AG10803 (cell line): ENCODE measurements at places on chromosomes 6 and 20.

- no peak for DNase-seq
Observed at GRCh38 chr20:61742097-61742825, 323.4 kb downstream of the TAF4 start.

DNA sequence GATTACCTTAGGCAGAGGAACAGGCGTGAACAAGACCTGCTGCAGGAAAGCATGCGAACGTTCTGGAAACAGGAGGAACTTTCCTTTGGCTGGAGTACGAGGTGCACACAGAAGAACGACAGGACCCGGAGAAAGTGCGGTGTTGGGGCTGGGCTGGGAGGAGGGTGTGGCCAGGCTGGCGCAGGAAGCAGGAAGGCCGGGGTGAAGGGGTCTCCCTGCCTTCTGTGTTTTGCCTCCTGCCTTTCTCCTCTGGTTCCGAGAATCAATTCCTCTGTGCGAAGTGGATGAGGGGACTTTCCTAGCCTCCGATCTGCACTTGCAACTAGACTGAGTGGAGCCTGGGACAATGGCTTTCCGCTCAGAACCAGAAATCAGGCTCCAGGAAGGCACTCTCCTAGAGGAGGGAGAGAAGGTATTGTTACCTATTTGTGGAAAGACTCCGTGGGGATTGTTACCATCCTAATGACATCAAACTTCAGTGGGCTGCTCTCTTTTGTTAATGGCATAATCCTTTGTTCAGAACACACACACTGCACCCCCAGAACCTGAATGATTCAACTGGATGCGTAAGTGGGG lies 22.9 kb upstream of the PLEKHG1 start:
- no peak for DNase-seq

GRCh38 chr6:7323074-7323473 lies 10.1 kb upstream of the SSR1 start:
- no peak for DNase-seq

DNA sequence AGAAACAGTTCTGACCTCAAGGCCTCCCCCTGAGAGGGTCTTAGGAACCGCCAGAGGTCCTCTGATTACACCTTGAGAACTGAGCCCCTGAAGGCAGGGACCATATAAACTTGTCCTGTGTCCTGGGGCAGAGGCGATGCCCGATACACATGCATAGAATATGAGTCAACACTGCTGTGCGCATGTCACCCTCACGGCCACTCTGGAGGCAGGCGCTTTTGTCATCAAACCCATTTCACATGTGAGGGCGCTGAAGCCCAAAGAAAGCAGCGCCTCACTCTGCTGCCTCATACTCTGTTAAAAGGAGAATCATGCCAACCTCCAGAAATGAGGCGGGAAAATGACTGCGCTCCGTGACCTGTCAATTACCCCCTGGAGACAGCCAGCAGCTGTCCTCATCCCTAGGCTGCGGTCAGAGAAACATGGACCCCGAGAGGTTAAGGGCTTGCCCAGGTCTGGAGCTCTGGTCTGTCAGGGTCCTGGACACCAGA lies 158.3 kb downstream of the GRM4 start:
- no peak for DNase-seq

- DNase-seq: no peak
Observed at GRCh38 chr6:147738516-147739162, 230.1 kb downstream of the SAMD5 start.

GRCh38 chr20:36688630-36689029 lies 42.6 kb upstream of the SLA2 start:
- DNase-seq: no peak

DNA sequence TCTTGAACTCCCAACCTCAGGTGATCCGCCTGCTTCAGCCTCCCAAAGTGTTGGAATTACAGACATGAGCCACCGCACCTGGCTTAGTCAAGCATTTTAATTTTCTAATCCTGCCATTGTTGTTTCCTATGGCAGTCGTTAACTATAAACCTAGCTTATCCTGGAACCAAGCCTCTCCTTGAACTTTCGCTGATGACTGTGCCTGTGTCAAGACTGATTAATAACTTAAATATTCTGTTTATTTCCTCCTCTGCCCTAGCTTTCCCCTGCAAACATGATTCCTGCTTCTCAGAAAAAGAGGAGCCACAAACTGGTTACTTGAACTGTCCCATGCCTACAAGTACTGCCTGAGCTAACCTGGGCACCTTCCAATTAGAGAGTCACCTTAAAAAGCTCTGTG lies 1.5 kb downstream of the VNN1 start:
- DNase-seq: no peak

DNA sequence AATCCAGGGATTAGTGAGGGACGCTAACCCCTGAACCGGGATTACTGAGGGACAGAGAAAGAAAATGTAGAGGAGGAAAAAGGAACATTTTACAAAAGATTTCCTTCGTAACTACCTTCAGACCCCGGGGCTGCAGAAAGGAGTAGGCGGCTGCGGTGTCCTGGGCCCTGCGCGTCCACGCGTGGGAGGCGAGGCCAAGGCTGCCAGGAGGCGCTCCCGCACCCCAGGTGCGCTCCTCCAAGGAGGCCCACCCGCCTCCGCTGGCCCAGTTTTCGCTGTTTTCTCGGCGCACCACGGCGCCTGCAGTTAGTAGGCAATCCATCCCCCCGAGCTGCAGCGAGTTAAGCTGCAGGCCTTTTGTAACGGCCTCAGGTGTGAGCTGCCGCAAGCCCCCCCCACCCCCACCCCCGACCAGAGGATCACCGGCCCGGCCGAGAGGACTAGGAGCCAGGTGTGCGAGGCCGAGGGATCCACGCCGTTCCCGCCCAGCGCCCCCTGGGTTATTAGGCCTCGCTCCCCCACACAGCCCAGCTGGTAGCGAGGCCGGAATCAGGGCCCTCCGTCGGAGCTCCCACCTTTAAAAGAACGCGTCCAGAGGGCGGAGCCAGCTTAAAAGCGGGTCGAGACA lies 380.3 kb upstream of the ARID1B start:
- DNase-seq: no peak

GRCh38 chr20:13778827-13779226 lies 5.9 kb downstream of the ESF1 start:
- DNase-seq: no peak

GRCh38 chr6:52620906-52621190 lies 44.0 kb upstream of the TRAM2 start:
- no peak for DNase-seq

DNA sequence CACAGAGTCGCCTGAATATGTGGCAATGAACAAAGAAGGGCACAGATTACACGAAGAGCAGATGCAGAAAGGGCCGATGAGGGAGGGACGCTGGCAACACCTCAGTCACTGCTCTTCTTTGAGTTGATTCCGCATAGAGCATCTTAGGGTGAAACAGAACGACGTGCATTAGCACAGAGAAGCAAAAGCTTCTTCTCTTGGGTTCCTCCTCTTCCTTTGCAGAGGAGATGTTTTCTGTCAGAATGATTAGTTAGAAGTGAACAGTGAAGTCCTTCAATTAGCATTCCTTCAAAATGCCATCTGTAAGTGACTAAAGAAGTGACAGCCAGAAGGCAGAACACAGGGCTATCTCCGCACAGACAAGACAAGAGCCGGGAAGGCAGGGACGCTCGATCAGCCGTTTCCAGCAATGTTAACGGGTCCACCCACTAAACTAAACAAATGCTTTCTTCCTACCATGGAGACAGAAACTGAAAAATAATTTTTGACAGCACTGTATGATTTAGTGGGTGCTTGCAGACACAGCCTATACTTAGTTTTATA lies 219.8 kb upstream of the AGPAT4 start:
- DNase-seq: no peak

GRCh38 chr6:142407685-142408273 lies 106.0 kb downstream of the ADGRG6 start:
- no peak for DNase-seq

GRCh38 chr6:111190637-111191036 lies 103.3 kb downstream of the SLC16A10 start:
- DNase-seq: no peak

GRCh38 chr20:61385296-61385695 lies 133.2 kb downstream of the CDH4 start:
- no peak for DNase-seq

DNA sequence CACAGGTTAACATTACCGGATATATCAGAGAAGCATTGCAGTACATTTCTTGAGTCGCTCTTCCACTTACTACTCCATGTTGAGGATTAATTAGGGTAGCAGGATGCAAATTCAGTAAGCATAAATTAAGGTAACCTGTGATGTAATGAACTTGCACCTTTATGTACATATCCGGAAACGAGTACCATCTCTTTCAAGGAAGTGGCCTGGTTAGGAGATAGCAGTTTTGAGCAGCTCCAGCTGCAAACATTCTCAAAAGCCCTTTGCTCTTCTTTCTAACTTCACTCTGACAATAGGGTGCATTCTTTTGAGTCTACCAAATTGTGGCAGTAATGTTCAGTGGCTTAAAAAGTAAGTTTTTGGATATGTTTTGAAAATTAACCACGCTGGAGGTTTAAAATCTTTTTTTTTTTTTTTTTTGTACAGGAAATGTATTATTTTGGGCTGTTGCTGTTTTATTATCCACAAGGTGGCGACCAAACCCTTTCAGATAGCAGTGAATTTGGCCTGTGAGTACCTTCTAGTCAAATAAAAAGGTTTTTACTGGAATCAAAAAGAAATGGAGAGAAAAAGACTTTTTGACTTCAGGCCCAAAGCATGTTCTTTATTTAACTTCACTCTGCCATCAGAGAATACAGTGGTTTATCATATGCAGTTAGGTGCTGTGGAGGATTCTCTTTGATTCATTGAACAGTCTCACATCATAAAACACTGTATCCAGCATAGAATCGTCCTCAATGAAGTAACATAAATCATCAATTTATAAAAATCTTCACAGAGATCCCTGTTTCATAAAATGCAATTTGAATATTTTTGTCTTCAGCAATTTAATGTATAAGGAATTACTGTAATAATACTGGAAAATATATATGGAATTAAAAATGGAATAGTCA lies 8.9 kb downstream of the FAM217B start:
- DNase-seq: peak; percentile 67

- no peak for DNase-seq
Observed at GRCh38 chr20:46844965-46845364, 49.7 kb upstream of the EYA2 start.

DNA sequence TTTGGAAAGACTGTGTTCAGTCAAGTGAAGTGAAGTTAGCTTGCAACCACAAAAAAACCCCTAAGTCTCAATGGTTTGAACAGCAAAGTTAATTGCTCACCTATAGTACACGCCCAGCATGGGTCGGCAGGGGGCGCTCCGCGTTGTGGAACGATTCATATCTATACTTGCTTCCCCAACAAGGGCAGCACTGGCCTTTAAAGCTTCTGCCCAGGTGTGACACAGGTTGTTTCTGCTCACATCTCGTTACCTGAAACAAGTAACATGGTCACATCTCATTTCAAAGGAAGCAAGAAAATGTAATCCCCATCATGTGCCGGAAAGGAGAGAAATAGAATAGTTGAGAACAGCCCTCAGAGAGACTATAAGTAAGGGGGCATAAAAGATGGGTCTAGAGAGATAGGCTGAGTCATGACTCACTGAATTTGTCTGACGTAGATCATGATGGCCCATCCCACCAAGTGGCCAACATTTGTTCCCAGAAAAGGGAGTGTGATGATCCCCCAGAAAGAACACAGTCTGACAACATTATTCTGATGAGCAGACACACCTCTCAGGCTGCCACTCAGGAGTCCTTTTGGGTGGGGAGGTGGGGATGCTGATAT lies 29.0 kb downstream of the HNF4A start:
- DNase-seq: peak; percentile 48

GRCh38 chr20:33853507-33853813 lies 42.3 kb downstream of the CHMP4B start:
- DNase-seq: no peak

GRCh38 chr20:53220482-53221307 lies 248.5 kb downstream of the TSHZ2 start:
- no peak for DNase-seq

- no peak for DNase-seq
Observed at GRCh38 chr20:51531141-51531710, 11.3 kb downstream of the NFATC2 start.

DNA sequence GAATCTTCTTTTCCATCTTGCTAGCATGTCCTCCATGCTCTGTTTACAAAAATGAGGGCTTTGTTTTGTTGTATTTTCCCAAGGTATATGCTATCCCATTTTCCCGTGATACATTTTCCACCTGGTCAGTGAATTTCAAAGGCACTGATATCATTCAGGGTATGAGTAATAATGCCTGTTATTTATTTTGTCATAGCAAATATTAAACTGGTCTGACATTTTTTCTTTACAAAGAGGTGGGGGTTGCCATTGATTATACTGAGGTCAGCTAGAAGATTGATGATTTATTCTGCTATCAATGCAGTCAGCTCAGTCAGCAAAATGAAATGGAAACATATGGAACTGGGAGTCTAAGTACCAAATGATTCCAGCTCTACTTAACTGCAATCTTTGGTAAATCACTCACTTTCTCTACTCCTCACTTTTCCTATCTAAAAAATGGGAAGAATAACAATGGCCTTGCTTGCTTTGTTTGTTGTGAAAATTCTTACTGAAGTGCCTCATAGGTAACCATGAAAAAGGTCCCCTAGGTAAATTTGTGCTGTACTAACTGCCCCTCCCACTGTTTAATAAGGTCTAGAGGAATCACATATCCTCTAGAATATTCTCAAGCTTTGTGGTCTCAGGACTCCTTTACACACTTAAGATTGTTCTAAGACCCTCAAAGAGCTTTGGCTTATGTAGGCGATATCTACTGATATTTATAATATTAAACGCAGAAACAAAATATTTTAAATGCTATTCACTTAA lies 64.0 kb downstream of the ARHGAP18 start:
- DNase-seq: no peak

- no peak for DNase-seq
Observed at GRCh38 chr6:149060300-149060984, 257.1 kb upstream of the TAB2 start.

- peak; percentile 82 for DNase-seq
Observed at GRCh38 chr20:53706466-53707370, 113.1 kb upstream of the ZNF217 start.

- DNase-seq: peak; percentile 88
Observed at GRCh38 chr6:4776131-4776492, at the start of gene CDYL. Gene CDYL (plus strand): TSS chr6:4776404. CDS start chr6:4776784, 380 bp downstream.

- no peak for DNase-seq
Observed at GRCh38 chr6:112218563-112218962, 35.8 kb downstream of the LAMA4 start.

GRCh38 chr20:48349656-48350055 lies 478.1 kb downstream of the PREX1 start:
- no peak for DNase-seq

DNA sequence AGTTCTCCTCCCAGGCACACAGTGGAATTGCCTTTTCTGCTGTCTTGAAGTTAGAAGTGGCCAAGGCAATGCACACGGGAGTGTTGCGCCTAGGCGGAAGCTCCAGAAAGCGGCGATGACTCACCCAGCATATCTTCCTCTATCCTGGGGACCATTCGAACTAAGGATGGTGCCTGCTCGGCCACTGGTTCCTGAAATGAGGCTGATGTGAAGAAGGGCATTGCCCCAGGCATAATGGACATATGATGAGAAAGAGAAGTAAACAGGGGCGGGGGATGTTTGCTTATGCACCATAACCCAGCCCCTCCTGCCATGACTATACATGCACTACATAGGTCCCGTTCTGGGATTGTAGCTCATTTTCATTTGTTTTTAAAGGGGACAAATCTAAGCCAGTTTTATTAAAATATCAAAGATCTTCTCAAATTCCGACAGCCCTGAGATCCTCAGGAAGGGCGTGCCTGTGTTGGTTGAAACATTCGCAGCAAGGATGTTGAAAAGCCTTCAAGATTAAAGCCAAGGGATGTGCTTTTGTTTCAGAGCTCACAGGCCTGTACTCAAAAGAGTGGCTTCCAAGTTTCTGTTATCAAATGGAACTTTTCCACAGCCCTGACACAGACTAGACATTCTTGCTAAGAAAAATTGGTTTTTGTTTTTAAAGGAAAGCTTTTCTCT lies 218.5 kb downstream of the LY86 start:
- no peak for DNase-seq
